ENCODE measurements at places on chromosomes 16 and 17.

DNA sequence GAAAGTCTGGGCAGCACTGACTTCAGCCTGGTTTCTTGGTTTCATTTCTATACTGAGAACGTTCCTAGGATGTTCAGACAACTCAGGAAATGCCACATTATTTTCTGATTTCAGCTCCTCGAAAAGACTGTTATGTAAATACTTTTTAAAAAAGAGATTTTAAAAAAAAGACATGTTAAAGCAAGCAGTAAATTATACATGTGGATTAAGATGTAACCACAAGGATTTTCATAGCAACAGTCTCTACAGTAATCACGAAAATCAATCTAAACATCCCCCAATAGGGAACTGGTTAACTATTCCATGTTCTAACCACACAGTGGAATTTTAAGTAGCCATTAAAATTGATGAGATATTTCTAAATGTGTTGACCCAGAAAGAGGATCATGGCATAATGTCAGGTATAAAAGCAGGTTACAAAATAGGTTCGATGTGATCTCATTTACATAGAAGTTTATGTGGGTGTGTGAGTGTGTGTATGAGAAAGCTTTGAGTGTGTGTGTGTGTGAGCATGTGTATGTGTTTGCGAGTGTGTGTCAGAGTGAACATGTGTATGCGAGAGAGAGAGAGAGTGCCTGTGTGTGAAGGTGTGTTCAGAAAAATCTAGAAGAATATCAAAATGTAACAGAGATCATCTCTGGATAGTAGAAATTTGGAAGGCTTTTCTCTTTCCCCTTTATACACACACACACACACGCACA, 63.0 kb upstream of the ERCC4 start:
- no peak for DNase-seq

- DNase-seq: no peak
These were observed 171.5 kb downstream of the IRF8 start for GRCh38 chr16:86070484-86070883.

- DNase-seq: no peak
These were observed 14.6 kb downstream of the STH start for GRCh38 chr17:46013502-46014165.

GRCh38 chr17:51427856-51428255, 167.5 kb downstream of the UTP18 start:
- peak; percentile 62 for DNase-seq

DNA sequence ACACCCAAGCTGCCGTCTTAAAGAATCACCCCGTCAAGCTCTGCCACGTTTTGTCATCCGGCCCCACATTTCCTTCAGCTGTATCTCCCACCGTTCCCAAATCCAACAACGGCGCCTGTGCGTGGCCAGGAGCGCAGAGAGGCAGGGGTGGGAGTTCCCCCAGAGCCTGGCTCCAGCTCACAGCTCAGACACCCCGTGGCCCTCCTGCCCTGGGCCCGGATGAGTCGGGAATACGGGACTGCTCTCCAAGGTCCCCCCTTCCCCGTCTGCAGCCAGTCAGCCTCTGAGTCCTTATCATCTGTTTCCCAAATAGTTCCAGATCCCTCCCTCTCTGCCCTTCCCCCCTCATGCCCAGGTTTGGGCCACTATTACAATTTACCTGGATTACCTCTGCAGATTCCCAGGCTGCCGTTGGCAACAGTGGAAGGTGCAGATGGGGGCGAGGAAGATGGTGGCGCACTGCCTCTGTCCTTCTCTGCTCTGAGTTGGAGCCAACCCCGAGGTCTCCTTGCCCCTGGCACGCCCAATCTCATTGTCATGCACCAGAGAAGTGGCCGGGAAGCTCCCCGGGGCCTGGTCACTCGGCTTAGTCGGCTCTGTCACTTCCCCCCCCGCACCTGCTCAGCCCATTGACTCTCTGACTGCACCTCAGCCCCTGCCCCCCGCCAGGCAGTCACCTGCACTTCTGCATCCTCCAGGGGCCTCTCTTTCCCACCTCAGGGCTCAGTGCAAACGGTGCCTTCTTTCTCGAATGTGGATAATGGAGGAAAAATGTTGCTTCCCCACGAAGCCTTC, 18.3 kb upstream of the RPTOR start:
- DNase-seq: no peak
